ENCODE measurements at places on chromosomes 12 and 14.

DNA sequence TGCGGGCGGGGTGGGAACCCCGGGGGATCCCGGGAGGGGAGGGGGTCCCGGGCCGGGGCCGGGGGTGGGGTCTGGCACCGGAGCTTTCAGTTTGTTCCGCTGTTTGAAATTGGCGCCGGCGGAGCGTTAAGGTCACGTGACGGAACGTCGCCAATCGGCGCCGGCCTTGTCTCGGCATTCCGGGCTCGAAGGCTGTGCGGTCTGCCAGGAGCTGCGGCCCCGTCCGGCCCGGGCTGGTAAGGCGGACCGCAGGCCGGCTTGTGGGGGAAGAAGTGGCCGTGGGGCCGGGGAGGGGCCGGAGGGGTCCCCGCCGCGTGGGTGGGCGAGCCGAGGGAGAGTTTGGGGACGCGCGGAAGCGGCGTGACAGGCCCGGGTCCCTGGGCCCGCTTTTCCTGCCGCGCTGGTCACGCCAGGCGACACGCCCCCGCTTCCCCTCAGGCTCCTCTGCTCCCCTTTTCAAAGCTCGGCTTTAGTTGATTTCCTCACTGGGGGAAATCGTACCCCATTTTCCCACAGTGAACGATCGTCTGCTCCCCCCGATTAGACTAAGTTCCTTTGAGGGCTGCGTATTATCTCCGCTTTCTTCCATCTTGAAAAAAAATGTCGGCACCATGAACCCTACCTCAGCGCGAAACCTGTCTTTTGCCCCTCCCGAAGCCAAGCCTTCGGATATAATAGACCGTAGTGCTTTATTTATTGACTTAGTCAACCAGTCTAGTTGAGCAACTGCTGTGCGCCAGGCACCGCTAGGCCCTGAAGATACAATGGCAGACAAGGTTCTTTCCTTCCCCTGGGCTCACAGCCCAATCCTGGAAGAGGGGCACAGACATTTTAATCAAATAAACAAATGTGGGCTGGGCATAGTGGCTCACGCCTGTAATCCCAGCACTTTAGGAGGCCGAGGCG lies at the start of the genes FOXM1 and RHNO1:
TSS of gene FOXM1 (minus strand) at position 128 of the 906 bp plus-strand sequence. CDS start 2,696 bp downstream, outside the sequence.
TSS of gene RHNO1 (plus strand) at position 177 of the 906 bp plus-strand sequence. CDS start 8,144 bp downstream, outside the sequence.
- DNase-seq, result peak; percentile 84

DNA sequence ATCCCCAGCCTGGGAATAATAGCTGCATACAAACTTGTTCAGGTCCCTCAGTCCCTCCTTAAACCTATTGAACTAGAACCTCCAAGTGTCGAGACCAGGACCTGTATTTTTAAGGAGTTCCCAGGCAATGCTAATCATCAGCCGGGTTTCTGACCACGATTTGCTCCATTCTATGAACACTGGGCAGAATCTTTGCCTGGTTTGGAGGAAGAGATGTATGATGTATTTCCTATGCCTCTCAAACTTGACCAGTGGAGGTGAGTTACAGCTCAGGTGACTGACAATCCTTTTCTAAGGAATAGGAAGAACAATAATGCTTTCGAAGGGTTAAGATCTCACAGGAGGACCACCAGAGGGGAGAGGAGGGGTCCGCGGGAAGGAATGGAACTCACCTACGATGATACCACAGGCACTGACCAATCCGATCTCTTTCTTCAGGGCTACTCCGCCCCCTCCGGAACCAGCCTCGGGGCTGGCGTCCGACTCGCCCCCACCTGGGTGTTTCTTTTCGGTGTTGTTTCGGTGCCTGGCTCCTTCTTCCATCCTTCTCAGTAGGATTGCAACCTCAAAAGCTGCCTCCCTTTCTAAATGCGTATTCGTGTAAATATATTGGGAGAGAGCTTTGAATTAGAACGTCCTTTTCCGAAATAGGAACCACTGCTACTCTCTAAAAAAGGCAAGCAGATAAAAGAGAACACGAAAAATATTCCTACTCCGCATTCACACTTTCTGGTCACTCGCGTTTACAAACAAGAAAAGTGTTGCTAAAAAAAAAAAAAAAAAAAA lies 895 bp downstream of the SLC7A8 start:
- DNase-seq, result peak; percentile 23

- DNase-seq, result no peak
Measured at GRCh38 chr12:29208060-29208459, 59.0 kb downstream of the FAR2 start.

GRCh38 chr12:19390051-19390598 lies 49.2 kb upstream of the AEBP2 start:
- DNase-seq, result no peak

DNA sequence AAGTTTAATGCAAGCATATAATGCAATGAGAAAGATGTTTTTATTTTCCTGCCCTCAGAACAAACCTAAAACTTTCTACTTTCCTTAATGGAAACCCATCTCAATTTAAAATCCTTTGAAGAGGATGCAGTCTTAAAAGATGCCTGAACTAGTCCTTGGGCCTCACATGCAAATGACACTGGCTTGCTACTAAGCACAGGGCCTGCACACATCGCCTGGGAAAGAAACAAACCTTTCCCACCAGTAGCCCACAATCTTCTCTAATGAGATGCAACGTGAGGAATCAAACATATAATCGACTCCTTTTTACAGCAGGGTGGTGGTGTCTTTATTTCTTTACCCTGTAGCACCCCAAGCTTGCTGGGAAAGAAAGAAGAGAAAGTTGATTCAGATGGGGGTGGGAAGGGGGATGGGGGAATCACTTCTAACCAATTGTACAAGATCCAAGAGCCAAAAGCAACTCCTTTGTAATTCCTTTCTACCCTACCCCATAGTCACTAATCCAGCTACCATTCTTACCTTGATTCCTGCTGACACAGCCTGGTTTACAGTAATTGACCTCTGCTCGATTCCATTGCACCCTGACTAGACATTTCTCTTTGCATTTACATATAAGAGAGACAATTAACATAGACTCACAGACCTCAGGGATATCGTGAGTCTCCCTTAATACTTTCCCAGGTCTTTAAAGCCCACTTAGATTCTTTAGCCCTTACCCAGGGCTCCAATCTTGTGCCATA lies 69.5 kb upstream of the FERMT2 start:
- DNase-seq, result no peak

GRCh38 chr12:67394550-67394949 lies 125.4 kb downstream of the CAND1 start:
- no peak for DNase-seq

DNA sequence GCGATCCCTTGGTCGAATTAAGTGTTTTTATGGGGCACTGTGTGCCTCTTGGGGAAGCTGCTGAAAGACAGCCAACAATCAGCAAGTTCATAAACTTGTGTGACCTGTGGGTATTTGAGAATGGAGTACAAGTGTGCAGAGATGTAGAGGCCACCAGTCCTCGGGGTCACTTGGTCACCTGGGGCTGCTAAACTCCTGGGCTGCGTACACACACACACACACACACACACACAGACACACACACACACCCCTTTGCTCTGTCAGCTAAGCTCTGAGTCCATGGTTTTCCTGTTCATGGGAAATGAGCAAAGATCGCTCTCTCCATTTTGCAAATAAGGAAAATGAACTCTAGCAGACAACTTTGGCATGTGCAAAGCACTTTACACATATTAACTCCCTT lies 24.5 kb downstream of the DYRK4 start:
- no peak for DNase-seq

DNA sequence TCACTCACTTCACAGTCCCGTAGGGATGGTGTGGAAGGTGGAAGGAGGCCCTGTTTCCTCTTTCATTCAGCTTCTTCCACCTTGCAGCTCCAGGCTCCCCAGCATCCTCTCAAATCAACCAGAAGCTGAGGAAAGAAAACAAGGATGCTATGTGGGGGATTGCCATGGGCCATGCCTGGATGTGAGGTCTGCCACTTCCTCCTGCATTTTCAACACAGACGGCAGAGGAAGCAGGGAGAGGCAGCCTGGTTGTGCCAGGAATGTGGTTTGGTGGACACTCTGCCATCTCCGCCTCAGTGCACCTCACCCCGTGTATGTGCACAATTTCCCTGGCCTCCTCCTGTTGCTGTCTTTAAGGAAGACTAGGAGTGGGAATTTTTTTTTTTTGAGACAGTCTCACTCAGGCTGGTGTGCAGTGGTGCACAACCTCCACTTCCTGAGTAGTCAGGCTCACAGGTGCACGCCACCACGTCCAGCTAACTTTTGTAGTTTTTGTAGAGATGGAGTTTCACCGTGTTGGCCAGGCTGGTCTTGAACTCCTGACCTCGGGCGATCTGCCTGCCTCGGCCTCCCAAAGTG lies 99.2 kb downstream of the SLC15A4 start:
- DNase-seq, result no peak

DNA sequence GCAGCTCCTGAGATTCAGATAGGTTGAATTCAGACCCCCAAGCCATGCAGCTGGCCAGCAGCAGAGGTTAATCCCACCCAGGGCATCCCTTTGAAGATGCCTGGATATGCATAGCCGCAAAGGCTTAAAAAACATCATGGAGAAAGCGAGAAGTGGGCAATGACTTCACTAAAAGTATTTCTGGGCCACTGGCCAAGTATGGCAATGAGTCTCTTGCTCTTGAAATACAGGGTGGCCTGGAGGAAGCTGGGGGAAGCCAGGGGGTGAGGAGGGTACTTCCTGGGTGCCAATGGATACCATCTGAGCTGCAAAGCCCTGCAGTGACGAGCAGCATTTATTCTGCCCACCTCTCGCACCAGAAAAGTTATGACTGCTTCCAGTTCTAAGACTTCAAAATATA lies 539.3 kb upstream of the TBX3 start:
- DNase-seq, result no peak

GRCh38 chr12:7042842-7043241 lies 17.7 kb upstream of the C1S start:
- no peak for DNase-seq

DNA sequence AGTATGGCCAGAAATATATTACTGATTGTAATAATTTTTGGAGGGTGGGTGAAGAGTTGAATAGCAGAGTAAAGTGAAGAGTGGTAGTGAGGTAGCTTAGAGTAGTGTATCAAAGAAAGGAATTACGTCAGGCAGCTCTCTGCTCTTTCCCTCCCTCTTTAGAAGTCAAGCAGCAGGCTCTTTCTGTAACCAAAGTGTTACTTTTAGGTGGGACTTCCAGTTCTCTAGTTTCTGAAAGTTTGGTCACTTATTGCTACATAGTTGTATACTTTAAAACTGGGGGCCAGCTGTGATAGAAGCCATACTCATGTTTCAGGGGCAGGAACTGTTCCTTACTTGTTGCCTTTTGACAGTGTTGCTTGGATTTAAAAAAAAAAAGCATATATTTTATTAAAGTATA lies 30.6 kb downstream of the ATF7IP start:
- no peak for DNase-seq

GRCh38 chr14:24984846-24985589 lies 64.9 kb downstream of the STXBP6 start:
- no peak for DNase-seq

- no peak for DNase-seq
Measured at GRCh38 chr12:71591601-71592000, 72.0 kb downstream of the ZFC3H1 start.

- DNase-seq, result no peak
Measured at GRCh38 chr12:19243551-19243950, 114.0 kb downstream of the PLEKHA5 start.

- no peak for DNase-seq
Measured at GRCh38 chr14:99688629-99689028, 4.5 kb downstream of the CYP46A1 start.

DNA sequence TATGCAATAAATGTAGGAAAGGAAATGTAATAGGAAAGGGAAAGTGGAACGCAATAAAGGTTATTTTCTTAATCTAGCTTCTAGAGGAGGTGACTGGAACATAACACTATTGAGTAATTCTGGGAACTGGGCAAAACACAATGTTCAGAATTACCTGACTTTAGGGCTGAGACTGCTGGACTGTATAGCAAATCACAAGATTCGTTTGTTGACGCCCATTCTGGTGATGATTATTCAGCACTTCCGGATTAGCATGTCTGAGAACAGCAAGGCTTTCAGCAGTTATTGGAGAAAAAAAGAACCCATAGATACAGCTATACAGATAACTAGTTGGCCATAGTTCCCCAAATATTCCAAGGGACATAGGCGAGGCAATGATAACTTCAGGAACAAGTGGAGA lies 2.3 kb upstream of the KLRD1 start:
- DNase-seq, result no peak

DNA sequence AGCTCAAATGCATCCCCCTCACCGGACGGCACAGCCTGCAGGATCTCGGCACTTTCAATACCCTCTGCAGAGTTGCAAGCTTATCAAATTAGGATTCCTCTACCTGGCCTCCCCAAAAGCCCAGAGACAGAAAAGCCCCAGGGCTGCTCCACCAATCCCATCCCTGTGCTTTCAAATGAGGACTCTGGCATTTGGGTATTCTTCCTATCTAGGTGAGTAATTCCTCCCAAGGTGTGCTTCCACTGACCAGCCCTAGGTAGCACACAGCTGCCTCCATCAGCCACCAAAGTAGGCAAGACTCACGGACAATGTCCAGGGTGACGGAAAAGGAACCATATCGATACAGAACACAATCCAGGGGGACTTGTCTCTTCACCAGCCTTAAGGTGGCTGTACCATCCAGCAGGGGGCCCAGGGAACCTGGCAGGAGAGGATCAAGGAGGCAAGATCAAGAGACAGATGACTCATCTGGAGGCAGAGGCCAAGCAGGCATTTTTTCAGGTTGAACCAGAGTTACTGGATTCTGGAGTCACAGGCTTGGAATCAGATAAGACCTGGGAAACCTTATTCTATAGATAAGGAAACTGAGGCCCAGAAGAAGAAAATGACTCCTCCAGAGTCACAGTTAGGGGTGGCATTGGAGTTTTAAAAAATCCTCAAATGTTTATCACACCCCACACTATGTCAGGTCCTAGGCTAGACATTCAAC lies 9.9 kb downstream of the PMEL start:
- DNase-seq, result peak; percentile 54

GRCh38 chr14:98176892-98177291 lies 1095.1 kb downstream of the BCL11B start:
- no peak for DNase-seq

- DNase-seq, result no peak
Measured at GRCh38 chr12:20370866-20371519, 2.7 kb downstream of the PDE3A start.

GRCh38 chr14:73227812-73228781 lies 9.2 kb upstream of the PAPLN start:
- DNase-seq, result no peak

- no peak for DNase-seq
Measured at GRCh38 chr12:65960820-65961189, 136.5 kb downstream of the HMGA2 start.

- no peak for DNase-seq
Measured at GRCh38 chr12:42587601-42588523, 1.7 kb downstream of the PRICKLE1 start.

- no peak for DNase-seq
Measured at GRCh38 chr14:22143363-22143762, 445.7 kb downstream of the DAD1 start.

DNA sequence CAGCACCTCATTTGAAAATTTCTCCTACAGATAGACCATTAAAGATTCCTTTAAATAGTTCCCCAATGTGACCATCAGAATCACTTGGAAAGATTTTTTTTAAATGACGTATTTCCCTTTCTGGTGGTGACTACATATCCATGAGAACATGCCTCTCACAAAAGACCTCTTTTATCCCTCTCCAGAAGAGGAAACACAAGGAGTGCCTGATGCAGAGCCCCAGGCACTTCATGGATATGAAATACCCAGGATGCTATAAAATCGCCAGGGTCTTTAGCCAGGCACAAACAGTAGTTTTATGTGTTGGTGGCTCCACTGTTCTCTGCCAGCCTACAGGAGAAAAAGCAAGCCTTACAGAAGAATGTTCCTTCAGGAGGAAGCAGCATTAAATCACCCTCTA lies 97.1 kb downstream of the ETNK1 start:
- no peak for DNase-seq
